ENCODE measurements at places on chromosomes 2 and 18. TPM values are rescaled to one million over a fixed set of nuclear protein-coding genes. Genes with fewer than 3 reads are reported as not detected.

DNA sequence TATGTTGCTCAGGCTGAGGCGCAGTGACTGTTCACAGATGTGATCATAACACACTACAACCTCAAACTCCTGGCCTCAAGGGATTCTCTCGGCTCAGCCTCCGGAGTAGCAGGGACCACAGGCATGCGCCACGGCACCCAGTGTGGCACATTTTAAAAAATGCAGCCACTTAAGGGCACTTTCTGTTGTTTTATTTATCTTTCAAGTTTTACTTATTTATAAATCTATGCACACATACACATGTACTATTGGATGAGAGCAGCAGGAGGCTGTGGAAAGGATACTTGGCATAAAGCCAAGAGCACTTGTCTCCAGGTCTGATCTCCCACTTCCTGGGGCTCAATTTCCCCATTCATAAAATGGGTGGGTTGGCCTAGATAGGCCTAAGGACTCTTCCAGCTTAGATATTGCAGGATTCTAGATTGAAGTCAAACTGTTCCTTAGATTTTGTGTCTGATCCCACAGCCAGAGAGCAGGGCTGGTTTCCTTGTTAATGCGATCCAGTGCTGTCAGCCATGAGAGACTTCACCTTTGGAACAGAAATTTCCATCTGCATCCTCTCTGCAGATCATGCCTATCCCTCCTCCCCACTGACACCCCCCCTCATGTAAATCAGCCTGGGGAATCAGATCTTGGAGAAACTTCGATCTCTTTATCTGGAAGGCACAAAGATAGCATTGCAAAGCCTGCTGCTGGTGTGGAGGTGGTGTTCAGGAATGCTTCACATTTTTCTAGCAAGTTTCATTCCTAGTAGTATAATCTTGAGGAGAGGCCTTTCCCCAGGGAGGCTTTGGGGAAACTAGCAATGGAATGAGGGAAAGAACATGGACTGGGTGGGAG, 24.7 kb downstream of the PCBP1 start:
- H3K4me3 ChIP-seq: no peak overlapping the region
- H3K27ac ChIP-seq: no peak overlapping the region
- no peaks in the 10 kb centered on the region for H3K36me3 ChIP-seq
- no peak for DNase-seq
- no peaks in the 10 kb centered on the region for H3K27me3 ChIP-seq
- peaks cover 54% of the 10 kb centered on the region for H3K4me1 ChIP-seq

DNA sequence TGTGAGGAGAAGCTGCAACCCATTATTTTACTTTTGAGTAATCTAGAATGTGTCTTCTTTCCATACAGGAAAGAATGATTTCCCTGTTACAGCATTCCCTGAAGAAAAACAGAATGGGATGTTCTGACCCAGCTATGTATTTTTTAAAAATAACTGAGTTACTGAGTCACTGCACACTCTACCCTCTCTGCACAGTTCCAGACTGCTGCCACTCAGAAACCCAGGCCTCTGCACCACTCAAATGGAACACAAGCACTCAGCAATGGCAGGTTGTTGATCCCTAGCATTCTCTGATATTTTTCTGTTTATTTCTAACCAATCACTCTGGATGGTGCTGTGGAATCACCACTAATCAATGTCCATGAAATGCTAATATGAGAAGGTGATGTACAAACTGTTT, 1300.0 kb upstream of the FAM98A start:
- no peak overlapping the region for H3K4me3 ChIP-seq
- no peak overlapping the region for H3K27ac ChIP-seq
- no peaks in the 10 kb centered on the region for H3K27me3 ChIP-seq

DNA sequence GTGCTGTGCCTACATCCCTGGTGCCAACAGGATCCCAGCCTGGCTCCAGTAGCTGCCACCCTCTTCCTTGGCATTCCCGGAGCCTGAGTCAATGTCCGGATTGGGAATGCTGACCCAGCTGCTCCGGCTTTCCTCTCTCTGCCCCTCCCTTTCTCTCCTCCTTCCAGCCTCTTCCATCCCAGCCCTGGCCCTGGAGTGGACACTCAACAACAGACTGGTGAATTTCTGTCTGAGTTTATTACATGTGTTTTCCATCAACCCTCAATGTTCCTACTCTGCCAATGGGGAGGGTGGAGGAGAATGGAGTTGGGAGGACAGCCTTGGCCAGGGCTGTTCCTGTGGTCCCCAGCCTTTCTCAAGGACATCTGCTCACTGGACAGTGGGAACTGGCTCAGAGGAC, 917 bp upstream of the PRKAG3 start:
- H3K36me3 ChIP-seq: no peaks in the 10 kb centered on the region
- no peaks in the 10 kb centered on the region for H3K4me1 ChIP-seq
- no peak for DNase-seq
- H3K4me3 ChIP-seq: no peak overlapping the region

GRCh38 chr2:8628179-8628865, 53.5 kb upstream of the ID2 start:
- no peaks in the 10 kb centered on the region for H3K36me3 ChIP-seq
- no peak for DNase-seq
- H3K4me1 ChIP-seq: peaks cover 8% of the 10 kb centered on the region
- no peak overlapping the region for H3K27ac ChIP-seq

GRCh38 chr18:3995476-3996102, 459.5 kb downstream of the DLGAP1 start:
- no peak overlapping the region for H3K27ac ChIP-seq
- peak; percentile 52 for DNase-seq
- H3K4me1 ChIP-seq: no peaks in the 10 kb centered on the region
- no peaks in the 10 kb centered on the region for H3K36me3 ChIP-seq

GRCh38 chr18:9216459-9216858, 79.9 kb downstream of the ANKRD12 start:
- peaks cover 9% of the 10 kb centered on the region for H3K4me1 ChIP-seq
- H3K27ac ChIP-seq: no peak overlapping the region
- peaks cover 44% of the 10 kb centered on the region for H3K36me3 ChIP-seq
- DNase-seq: no peak
- no peaks in the 10 kb centered on the region for H3K27me3 ChIP-seq

- no peak for DNase-seq
- H3K27ac ChIP-seq: no peak overlapping the region
- H3K27me3 ChIP-seq: no peaks in the 10 kb centered on the region
- no peak overlapping the region for H3K4me3 ChIP-seq
- peaks cover 6% of the 10 kb centered on the region for H3K4me1 ChIP-seq
Observed at GRCh38 chr2:152598975-152599759, 118.1 kb downstream of the PRPF40A start.

SCN3A gene
- not detected for total RNA-seq

GRCh38 chr2:162688403-162688802, 150.2 kb downstream of the KCNH7 start:
- no peaks in the 10 kb centered on the region for H3K4me1 ChIP-seq
- H3K27me3 ChIP-seq: no peaks in the 10 kb centered on the region
- H3K27ac ChIP-seq: no peak overlapping the region
- no peak for DNase-seq

DNA sequence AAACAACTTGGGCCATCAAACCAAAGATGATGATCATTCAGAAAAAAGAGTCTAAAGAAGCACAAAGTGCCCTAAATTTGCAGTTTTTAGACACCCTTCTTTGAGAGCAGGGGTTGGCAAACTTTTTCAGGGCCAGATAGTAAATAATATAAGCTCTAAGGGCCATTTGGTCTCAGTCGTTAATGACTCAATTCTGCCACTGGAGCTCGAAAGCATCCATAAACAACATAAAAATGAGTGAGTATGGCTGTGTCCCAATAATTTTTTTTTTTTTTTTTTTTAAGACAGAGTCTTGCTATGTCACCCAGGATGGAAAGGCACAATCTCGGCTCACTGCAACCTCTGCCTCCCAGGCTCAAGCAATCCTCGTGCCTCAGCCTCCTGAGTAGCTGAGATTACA, 152.3 kb downstream of the DTNB start:
- H3K27me3 ChIP-seq: no peaks in the 10 kb centered on the region
- H3K27ac ChIP-seq: no peak overlapping the region
- H3K36me3 ChIP-seq: peaks cover 2% of the 10 kb centered on the region
- no peak for DNase-seq
- H3K4me3 ChIP-seq: no peak overlapping the region
- peaks cover 22% of the 10 kb centered on the region for H3K4me1 ChIP-seq

SLC4A3 gene
- total RNA-seq: not detected

GRCh38 chr2:85593023-85593422, 2.5 kb upstream of the RNF181 start:
- H3K27ac ChIP-seq: no peak overlapping the region
- H3K4me3 ChIP-seq: peak overlapping the region; percentile 99
- peaks cover 9% of the 10 kb centered on the region for H3K36me3 ChIP-seq
- H3K27me3 ChIP-seq: no peaks in the 10 kb centered on the region

UGT1A4 gene
- not detected for total RNA-seq

GRCh38 chr18:74760436-74760835, 162.8 kb downstream of the ZNF407 start:
- H3K27me3 ChIP-seq: no peaks in the 10 kb centered on the region
- peaks cover 7% of the 10 kb centered on the region for H3K36me3 ChIP-seq
- H3K4me3 ChIP-seq: no peak overlapping the region

GRCh38 chr2:96985181-96985945, 1.0 kb downstream of the FAM178B start:
- DNase-seq: no peak
- peaks cover 4% of the 10 kb centered on the region for H3K27me3 ChIP-seq
- H3K27ac ChIP-seq: no peak overlapping the region
- H3K4me3 ChIP-seq: no peak overlapping the region
- H3K4me1 ChIP-seq: peaks cover 6% of the 10 kb centered on the region
- H3K36me3 ChIP-seq: no peaks in the 10 kb centered on the region

DNA sequence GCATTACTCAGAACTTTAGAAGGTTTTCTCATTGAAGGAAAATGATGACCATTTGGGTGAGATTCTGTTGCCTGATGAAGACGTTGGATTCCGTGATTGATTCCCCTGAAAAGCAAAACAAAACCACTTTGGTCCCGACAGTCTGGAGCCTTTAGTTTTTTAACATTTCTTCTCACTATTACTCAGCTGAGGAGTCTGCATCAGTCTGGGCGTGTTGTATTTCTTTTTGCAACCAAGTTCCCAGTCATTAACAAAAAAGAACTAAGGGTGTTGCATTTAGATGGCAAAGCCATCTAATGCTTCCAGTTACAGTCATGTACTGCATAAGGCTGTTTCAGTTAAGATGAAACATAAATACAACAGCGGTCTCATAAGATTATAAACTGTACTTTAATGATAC, 343.1 kb upstream of the CDH2 start:
- H3K36me3 ChIP-seq: no peaks in the 10 kb centered on the region
- no peak overlapping the region for H3K4me3 ChIP-seq
- no peaks in the 10 kb centered on the region for H3K4me1 ChIP-seq
- no peak overlapping the region for H3K27ac ChIP-seq
- no peak for DNase-seq

OTX1 gene
- not detected for total RNA-seq

ALKAL2 gene
- total RNA-seq: 0.18 TPM

GRCh38 chr2:129376426-129377077, 602.9 kb upstream of the RAB6C start:
- peaks cover 1% of the 10 kb centered on the region for H3K27me3 ChIP-seq
- no peak overlapping the region for H3K27ac ChIP-seq
- H3K36me3 ChIP-seq: no peaks in the 10 kb centered on the region

- peaks cover 6% of the 10 kb centered on the region for H3K4me1 ChIP-seq
- DNase-seq: no peak
- no peak overlapping the region for H3K4me3 ChIP-seq
- peaks cover 18% of the 10 kb centered on the region for H3K27me3 ChIP-seq
- no peak overlapping the region for H3K27ac ChIP-seq
Observed at GRCh38 chr2:45622336-45623075, 11.4 kb upstream of the SRBD1 start.

ASPRV1 gene
- 0.44 TPM for total RNA-seq

- DNase-seq: no peak
- no peak overlapping the region for H3K27ac ChIP-seq
- H3K4me3 ChIP-seq: no peak overlapping the region
- no peaks in the 10 kb centered on the region for H3K36me3 ChIP-seq
- no peaks in the 10 kb centered on the region for H3K4me1 ChIP-seq
Observed at GRCh38 chr2:128347701-128348539, 29.3 kb upstream of the HS6ST1 start.

GRCh38 chr2:209526561-209526960, 102.7 kb downstream of the MAP2 start:
- DNase-seq: no peak
- no peak overlapping the region for H3K4me3 ChIP-seq
- H3K4me1 ChIP-seq: peaks cover 15% of the 10 kb centered on the region
- no peaks in the 10 kb centered on the region for H3K27me3 ChIP-seq
- no peak overlapping the region for H3K27ac ChIP-seq
- no peaks in the 10 kb centered on the region for H3K36me3 ChIP-seq

DNA sequence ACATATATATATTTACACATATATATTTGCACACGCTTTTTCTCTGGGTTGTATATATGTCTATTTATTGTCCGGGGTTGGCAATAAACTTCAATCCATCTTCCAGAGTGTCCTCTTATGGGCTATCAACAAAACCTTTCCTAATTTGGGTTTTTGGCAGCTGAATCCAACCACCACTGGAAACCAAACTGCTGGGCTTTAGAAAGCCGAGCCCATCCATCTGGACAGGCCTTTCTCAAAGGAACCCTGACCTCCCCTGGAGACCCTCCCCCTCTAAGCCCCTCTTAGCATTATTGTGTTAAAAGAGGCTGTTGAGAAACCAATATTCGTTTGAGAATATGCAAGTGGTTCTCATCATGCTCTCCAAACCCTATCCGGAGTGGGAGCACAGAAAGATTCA, 153.6 kb downstream of the NRP2 start:
- H3K4me1 ChIP-seq: no peaks in the 10 kb centered on the region
- peaks cover 13% of the 10 kb centered on the region for H3K27me3 ChIP-seq
- no peak overlapping the region for H3K4me3 ChIP-seq
- H3K27ac ChIP-seq: no peak overlapping the region
- DNase-seq: no peak

DNA sequence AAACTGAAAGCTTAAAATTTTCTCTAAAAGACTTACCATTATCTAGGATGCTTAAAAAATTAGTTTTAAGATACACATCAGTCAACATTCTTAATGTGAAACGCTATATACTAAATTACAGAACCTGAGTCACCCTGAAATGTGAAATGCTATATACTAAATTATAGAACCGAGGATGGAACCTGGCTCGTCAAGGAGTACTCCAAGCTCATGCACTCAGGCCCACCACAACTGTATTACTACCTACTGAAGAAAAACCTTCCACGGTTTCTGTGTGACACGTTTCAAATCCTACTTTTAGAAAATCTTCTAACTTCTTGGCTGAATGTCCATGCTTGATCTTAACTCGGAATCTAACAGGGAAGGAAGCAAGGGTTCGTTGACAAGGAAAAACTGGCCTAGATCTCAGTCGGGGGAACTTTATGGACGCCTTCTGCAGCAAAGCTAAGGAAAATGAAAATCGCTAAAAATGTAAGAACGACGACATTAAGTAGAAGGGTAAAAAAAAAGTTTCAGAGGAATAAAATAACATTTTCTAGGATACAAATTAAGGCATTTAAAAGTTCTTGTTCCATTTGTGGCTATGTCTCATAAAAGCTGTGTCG, 1.4 kb downstream of the PRKD3 start:
- H3K27ac ChIP-seq: peak overlapping the region; percentile 96
- peaks cover 44% of the 10 kb centered on the region for H3K4me1 ChIP-seq
- H3K27me3 ChIP-seq: peaks cover 39% of the 10 kb centered on the region
- no peak for DNase-seq
- H3K36me3 ChIP-seq: peaks cover 12% of the 10 kb centered on the region

Data from activated T-helper 1 cell treated with anti-CD3 and anti-CD28 coated beads, Interleukin-12 subunit alpha, Interleukin-12 subunit beta, Interleukin-2, Interleukin-4 antibody, amounts not matched to agents 30 ng/mL and 10 ng/mL and 1 ng/mL, durations not matched to agents 14 hours and 24 hours and 36 hours (primary cell).